ENCODE measurements at places on chromosomes 4 and X. TPM values are rescaled to one million over a fixed set of nuclear protein-coding genes. Genes with fewer than 3 reads are reported as not detected.

Gene CXCL3
- total RNA-seq: 4.3 TPM

Gene AKAP14
- not detected for total RNA-seq

Gene SUPT20HL2
- not detected for total RNA-seq

Gene PHOX2B
- total RNA-seq: not detected

Gene TMEM35A
- total RNA-seq: not detected

Gene DCHS2
- not detected for total RNA-seq

Gene SPATA4
- total RNA-seq: not detected

Gene FAM149A
- total RNA-seq: 5.1 TPM

Gene IRS4
- total RNA-seq: not detected

Gene ADH1A
- total RNA-seq: not detected

Gene ARMCX6
- total RNA-seq: 25.8 TPM

GRCh38 chr4:6425336-6425735 lies 47.1 kb downstream of the PPP2R2C start:
- DNase-seq: no peak

GRCh38 chr4:2963966-2964471 lies 648 bp downstream of the GRK4 start:
- DNase-seq: no peak

GRCh38 chr4:5823542-5824211 lies 69.2 kb downstream of the CRMP1 start:
- DNase-seq: no peak

DNA sequence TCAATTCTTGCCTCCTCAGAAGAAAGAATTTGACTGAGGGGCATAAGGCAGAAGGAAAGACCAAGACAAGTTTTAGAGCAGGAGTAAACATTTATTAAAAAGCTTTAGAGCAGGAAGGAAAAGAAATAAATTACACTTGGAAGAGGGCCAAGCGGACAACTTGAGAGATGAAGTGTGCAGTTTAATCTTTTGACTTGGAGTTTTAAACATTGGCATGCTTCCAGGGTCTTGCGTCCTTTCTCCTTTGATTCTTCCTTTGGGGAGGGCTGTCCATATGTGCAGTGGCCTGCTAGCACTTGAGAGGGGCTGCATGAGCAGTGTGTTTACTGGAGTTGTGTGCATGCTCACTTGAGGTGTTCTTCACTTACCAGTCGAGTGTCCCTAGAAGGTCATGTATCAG lies 275.8 kb upstream of the IL1RAPL1 start:
- DNase-seq: no peak

GRCh38 chr4:2250357-2251072 lies 8.6 kb upstream of the HAUS3 start:
- DNase-seq: no peak

DNA sequence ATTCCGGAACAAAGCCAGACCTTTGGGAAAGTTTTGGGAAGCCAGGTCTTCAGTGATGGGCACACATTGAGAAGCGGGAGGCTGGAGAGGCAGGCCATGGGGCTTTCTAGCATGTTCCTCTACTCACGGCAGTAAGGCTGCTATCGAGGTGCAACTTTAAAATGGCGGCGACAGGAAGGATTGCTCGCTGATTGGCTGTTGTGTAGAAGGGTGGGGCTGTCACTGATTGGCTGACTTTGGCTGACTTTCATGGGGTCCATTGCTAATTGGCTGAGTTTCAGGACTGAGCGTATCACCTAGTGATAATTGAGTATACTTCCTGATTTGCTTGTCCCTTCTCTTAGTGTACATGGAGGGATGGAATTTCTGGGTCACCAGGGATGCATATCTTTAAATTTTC lies 19.7 kb upstream of the GLOD5 start:
- DNase-seq: no peak

DNA sequence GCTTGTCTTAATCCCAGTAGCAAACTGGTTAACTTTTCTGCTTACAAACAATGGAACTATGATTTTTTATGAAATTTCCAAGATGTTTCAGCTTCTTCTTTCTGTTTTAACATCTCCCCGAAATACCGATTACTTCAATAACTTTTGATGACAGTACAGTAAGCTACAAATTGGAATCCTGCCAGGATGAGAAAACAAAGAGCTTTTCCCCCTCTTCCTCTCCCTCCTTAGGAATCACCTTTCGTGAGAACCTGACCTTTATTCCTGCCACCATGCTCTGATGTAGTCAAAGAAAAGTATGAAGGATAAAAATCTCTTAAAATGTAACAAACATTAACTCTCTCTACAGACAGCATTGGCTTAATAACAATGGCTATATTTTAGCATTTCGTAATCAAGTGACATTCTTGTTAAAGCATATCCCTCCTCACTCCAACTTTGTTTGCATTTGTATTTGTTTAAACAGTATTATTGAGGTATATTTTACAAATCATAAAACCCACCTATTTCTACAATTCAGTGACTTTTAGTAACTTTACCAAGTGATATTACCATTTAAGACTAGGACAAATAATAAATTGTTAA lies 148.7 kb upstream of the NAP1L5 start:
- no peak for DNase-seq

DNA sequence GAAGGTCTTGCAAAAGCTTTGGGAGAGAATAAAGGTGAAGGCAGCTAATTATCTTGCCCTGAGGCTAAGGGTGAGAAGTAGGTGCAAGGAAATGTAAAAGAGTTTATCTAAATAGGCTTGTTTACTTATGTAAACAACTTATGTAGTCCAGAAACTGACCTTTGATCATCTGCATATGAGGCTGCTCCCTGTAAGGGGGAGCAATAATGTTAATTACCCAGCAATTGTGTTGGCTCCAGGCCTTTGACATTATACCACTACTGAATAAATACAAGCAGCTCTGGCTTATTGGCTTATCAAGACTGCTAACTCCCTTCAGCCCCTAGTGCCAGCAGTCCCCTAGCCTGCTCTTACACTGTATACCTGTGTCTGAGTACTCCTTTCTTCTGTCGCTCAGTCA lies 303.7 kb upstream of the GNPDA2 start:
- no peak for DNase-seq

GRCh38 chr4:181956512-181956911 lies 286.7 kb upstream of the TENM3 start:
- DNase-seq: no peak

DNA sequence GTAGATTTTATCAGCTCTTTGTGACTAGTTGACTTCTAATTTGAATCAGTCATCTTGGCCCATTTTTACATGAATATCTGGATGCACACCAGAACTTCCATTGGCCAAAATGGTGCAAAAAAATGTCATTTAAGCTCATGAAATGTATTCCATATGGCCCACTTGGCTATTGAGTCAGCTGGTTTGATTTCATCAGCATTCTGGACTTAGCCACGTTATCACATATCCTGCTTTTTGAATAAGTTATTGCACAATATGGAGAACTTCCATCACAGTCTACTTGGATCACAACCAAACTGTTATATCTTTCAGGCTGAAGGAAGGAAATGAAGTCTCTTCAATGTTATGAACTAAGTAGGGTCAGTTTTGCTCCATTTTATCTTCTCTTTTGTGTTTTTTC lies 640.6 kb downstream of the PCDH7 start:
- DNase-seq: no peak

Measured in Caco-2 (cell line).